ENCODE measurements at places on chromosomes 1 and 21.

DNA sequence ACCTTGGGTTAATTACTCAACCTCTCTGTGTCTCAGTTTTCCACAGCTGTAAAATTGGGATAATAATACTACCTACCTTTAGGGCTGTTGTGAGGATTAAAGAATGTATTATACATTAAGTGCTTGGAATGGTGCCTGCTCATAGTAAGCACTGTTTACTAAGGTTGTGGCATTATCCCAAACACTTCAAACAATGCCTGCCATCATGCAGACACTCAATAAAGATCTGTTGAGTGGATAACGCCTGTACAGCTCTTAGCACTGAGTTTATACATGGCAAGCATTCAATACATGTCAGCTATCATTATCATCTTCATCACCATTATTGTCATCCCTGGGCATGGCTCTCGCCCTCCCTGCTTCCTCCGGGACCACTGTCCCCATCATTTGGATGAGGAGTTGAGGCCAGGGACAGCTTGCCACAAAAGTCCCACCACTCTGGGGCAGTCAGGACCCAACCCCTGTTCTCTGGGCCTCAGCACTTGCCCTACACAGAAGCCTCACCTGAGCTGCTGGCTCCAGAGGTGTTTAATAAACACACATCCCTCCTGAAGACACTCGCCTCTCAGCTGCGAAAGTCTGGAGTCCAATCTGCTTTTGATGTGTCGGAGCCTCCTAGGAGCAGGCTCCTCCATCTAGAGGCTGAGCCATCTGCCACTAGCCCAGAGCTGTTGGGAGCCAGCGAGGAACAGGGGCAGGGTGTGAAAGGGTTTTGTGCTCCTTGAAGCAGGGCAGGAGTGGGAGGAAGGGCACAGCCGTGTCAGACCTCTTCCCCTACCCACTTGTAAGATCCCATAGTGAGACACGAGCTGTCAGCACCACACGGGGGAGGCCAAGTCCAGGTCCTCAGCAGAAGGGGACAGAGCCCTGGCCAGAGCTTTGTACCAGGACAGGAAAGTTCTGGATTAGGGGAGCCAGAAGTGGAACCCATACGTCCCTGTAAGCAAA, 80.9 kb upstream of the ZC3H12A start:
- no peak for DNase-seq

DNA sequence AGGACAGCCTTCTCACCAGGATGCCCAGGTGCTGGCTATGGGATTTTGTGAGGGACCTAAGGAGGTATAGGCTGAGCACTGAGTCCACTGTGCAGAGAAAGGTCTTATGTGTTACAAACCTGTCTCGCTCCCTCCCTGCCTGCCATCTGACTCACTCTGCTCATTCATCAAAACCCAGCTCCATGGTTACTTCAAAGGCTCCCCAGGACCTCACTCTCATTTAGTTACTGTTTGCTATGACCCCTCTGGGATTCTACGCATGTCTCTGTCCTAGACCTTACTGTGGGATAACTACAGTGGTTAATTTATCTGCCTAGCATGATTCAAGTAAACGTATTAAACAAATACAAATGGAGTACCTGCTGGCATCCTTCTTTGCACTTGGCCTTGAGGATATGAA, 211.6 kb upstream of the KIAA0040 start:
- no peak for DNase-seq

DNA sequence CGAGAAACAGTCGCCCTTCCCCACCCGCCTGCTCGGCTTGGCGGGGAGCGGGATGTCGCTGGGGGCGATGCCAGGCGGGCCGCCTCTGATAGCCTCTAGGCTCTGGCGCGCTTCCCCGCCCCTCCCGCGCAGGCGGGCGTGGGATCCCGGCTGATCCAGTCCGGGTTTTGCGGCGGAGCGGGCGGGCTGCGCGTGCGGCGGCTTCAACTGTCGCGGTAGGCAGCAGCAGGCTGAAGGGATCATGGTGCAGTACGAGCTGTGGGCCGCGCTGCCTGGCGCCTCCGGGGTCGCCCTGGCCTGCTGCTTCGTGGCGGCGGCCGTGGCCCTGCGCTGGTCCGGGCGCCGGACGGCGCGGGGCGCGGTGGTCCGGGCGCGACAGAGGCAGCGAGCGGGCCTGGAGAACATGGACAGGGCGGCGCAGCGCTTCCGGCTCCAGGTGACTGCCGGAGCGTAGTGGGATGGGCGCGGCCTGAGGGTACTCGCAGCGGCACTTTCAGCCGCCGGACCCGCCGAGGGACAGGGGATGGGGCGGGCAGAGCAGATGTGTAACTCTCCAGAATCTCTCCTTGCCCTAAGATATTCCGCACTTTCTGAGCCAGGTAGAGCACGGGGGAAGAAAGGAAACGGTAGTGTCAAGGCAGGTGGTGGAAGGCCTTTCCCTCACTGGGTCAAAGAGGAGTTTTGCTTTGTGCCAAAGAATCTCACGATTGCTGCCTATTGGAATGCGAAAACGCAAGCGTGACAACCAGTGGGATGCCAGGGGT, at the start of gene FAAH:
Gene FAAH (plus strand): TSS at position 210 of the 764 bp plus-strand sequence. CDS start 32 bp downstream, at position 242.
- DNase-seq = peak; percentile 19

DNA sequence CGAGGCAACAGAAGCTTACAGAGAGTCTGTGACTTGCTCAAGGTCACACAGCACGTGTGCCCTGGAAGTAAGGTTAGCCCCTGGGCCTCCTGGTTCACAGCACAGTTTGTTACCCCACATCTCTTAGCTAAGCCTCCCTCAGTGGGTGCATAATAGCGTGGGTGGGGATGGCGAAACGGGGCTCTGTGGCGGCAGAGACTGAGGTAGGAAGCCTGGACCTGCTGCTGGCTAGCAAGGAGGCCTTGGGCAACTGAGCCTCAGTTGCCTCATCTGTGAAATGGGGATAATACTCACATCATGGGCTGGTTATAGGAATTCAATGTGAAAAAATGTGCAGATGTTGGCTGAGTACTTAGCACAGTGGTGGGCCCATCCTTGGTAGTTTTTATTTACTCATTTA, 596 bp downstream of the PADI4 start:
- DNase-seq = no peak

DNA sequence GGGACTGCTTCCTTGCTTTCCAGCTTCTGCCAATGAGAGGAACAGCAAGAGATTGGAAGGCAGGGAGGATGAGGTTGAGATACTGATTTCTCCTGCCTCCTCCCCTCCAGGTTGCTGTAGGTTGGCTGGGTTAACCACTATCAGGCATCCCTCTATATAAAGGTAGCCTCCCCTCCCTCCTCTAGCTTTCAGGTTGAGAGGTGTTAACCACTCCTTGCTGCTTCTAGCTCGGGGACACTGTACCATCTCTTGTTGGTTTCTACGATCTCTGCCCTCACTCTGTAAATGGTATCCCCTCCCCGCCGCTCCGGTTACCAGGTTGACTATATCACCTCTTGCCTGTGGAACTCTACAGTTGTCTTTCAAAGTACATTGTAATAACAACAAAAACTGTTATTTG, 16.7 kb downstream of the LPAR3 start:
- no peak for DNase-seq

- no peak for DNase-seq
These were observed 68.4 kb downstream of the LUZP1 start for GRCh38 chr1:23100074-23100748.

GRCh38 chr1:87030740-87031690, 116.6 kb downstream of the HS2ST1 start:
- DNase-seq = no peak

DNA sequence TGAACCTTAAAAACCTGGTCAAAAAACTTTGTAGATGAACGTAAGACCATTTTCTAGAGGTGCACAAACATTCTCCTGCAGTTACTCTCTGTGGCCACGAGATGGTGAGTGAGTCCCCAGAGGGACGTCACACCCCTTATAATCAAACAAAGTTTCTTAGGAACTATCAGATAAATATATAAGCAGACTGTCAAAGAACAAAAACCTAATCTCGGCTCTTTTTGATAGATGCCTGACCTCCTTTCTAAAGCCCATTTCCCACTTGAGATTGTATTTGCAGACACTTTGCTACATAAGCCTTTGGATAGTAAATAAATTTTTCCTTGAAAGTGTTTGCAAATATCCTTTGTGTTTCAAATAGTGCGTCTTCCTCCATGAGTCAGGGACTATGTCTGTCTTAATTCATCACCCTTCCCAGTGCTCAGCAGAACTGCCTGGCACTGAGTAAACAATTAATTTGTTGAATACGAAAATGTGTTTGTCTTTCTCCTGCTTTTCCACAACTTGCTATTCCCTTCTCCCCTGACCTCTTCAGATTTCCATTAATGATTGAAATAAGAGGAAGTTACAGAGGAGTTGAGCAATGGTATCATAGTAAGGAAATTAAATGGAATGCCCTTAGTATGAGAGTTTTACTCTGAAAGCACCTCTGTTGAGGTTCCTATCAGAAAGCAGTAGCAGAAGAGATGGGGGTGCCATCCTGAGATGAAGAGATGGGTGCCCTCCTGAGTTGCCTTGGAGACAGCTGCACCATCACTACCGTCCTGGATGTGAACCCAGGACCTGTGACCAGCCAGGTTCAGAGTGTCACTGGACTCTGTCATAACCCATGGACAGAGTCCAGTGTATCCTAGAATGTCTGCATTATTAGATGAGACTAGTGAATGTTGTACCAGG, 57.8 kb upstream of the RAVER2 start:
- no peak for DNase-seq
